ENCODE measurements at places on chromosomes 5 and 9.

DNA sequence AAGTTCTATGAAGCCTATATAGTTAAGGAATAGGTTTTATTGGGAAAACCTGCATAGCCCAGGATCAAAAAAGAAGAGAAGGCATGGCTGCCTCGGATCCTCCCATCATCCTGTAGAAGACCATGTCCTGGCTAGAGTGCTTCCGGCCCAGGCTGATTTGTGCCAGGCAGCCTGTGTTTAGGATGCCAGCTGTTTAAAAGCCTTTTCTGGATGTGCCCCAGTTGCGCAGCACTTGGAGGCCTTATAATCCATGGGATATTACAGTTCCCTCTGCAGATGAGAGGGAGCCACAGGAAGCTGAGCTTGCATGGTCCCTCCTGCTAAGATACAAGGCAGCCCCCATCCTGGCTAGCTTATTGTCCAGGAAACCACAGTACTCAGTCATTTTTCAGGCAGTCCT, 97.9 kb downstream of the CHSY3 start:
- DNase-seq: no peak

DNA sequence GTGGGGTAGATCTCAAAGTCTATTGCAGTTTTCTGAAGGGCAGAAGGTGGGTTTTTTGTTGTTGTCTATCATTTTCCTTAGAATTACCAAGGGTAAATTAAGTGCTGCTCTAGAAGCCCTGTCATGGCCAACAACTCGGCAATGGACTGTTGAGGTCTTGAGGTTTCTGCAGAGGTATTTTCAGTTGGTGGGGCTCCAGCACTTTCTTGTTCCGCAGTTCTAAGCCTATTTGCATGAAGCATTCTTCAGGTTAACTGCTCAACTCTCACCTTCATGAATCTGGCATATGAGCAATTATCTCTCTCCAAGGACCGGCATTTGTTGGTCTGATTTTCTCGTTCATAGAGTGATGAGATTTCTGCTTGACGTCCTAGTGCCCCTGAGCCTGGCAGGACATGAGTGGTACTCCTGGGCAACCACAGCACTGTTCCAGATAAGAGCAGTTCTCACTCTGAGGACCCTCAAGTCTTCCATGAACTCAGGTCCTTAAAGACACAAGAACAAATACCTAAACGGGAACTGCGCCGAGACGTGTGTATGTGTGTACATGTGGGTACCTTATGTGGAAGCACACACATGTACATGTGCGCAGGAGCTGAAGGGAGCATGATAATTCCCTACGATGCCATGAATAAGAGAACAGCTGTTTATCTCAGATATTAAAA, 544.5 kb downstream of the CSNK1G3 start:
- no peak for DNase-seq

- DNase-seq: no peak
Measured at GRCh38 chr9:137251194-137251461, at the start of gene STPG3. STPG3 (plus strand) TSS chr9:137251286; CDS start chr9:137251287, 1 bp downstream.

GRCh38 chr9:83067579-83067978, 4.6 kb upstream of the RASEF start:
- DNase-seq: no peak

DNA sequence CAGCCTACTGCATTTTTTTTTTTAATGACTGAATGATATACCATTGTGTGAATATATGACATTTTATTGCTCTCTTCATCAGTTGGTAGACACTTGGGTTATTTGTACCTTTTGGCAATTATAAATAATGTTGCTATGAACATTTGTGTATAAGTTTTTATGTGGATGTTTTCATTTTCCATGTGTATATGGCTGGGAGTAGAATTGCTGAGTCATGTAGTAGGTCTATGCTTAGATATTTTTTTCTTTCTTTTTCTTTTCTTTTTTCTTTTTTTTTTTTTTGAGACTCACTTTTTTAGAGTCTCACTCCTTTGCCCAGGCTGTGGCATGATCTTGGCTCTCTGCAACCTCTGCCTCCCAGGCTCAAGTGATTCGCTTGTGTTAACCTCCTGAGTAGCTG, 32.9 kb upstream of the FAM120AOS start:
- no peak for DNase-seq

DNA sequence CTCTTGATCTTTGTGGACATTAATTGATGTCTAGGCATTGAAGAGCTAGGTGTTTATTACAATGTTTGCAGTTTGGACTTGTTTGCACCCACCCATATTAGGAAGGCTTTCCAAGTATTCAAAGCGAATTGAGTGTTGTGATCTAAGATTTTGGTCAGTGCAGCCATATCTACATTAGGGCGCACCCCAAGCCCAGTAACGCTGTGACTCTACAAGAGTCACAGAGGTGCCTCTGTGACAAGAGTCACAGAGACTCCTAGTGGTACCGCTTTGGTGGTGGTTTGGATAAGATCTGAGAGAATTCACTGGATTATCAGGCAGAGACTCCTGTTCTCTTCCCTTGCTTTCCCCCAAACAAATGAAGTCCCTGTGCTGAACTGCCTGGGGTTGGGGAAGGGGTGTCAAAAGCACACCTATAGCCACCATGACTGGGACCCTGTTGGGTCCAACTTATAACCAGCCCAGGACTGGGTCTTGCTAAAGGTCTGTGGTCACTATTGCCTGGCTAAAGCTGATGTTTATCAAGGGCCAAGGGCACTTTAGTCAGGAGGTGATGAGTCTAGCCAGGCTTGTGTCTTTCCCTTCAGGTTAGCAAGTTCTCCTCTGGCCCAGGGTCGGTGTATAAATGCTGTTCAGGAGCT, 114.1 kb upstream of the RIOK2 start:
- no peak for DNase-seq

DNA sequence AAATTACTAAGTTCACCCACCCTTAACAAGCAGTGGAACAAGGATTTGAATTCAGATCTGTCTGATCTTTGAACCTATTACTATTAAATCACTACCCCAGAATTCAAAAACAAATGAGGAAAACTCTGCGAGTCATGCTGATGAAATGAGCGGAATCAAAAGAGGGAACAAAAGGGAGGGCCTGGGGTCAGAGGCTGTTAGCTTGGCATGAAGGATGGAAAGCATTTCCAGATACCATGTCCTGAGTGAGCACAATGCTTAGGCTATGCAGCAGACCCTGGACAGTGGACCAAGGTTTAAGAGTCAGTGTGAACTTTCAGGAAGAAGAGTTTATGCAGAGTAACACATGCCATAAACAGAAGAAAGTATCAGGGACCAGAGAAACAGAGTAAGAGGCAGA, 30.5 kb downstream of the GRIA1 start:
- no peak for DNase-seq

- DNase-seq: no peak
Measured at GRCh38 chr5:134142806-134143205, 28.3 kb downstream of the TCF7 start.

- DNase-seq: no peak
Measured at GRCh38 chr9:136620441-136621018, 42.2 kb upstream of the EGFL7 start.

DNA sequence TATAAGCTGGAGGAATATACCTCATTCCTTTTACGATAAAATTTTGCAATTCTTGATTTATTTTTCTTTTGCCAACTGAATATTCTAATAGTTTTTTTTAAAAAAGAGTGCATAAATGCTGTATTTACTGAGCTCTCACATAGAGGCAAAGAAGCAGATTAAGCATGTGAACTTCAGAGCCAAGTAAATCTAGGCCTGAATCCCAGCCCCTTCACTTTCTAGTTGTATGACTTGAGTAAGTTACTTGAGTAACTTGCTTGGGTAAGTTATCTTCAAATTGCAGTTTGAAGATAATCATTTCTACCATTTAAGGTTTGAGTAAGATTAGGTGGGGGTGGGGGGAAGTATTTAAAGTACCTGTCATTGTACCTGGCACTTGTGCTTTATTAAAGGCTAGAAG, 21.8 kb downstream of the LURAP1L start:
- no peak for DNase-seq

DNA sequence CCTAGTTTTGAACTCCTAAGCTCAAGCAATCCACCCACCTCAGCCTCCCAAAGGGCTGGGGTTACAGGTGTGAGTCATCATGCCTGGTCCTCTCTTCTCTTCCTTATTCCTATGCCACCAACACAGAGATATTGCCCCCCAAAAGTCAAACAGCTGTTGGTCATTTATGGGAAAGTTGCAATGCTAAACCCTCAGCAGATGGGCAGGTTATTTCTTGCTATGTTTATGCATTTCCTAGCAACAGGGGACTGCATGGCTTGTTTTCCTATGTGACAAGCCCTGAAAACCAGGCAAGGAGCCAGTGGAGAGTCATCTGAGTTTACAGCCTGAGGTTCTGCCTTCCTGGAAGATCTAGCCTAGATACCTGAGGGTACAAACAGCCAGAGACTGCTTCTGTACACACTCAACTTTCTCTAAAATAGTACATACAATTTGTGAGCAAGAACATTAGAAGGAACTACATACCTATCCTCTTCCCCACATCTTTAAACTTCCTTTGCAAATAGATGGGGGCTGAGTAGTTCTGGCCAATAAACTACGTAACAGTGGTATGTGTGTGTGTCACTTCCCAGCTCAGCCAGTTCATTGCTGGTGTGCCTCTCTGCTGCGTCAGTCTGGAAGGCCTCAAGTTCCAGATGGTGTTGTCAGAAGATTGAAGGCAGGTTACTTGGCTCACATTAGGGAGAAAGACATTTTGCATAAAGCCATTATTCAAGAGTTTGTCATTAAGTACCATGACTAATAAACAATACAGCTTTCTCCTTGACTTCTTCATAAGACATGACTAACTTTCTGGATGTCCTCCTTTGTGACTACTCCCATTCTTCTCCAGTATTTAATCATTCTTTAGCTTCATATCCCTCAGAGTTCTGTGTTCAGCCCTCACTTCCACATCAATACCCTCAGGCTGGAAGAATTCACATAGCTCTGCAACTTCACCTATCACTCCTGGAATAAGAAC, 65.3 kb downstream of the CSNK1A1 start:
- peak; percentile 91 for DNase-seq

GRCh38 chr5:159817262-159818029, 98.8 kb upstream of the ADRA1B start:
- no peak for DNase-seq

DNA sequence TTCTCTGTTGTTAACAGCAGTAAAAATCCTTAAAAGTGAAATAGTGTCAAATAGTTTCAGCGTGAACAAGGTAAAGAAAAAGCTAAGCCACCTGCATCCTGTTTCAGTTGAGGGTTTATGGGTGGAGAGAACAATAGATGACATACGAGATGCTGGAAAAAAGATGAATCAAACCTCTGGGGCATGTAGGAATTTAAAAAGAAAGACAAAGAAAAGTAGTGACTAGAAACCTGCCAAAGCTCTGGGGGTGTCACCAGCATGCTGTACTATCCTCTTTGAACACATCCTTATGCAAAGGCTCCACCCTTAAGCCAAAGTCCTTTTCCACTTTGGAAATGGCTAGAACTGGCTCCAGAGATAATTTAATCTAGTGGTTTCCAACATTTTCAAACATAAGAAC, 22.2 kb downstream of the SCAI start:
- no peak for DNase-seq

DNA sequence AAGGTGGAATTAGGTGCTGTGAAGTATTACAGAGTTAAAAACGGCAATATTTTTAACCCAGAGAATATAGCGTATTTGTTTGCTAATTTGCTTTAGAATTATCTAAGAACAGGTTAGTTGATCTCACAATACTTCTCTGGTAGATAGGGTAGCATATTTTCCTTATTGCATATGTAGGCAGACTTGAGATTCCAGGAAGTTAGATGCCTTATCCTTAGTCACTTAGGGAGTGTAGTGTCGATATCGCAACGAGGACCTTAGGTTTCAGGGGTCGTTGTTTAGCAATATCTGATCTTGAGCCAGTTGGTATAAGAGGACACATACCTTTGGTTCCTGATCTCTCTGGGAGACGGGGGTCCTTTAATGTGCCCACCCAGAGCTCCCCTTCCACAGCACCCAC, 28.5 kb upstream of the IL6ST start:
- DNase-seq: no peak

- DNase-seq: peak; percentile 86
Measured at GRCh38 chr5:132437604-132438266, 52.8 kb downstream of the IRF1 start.

- no peak for DNase-seq
Measured at GRCh38 chr5:103255691-103256090, 2.9 kb upstream of the MACIR start.

GRCh38 chr5:56147106-56147505, 86.0 kb downstream of the ANKRD55 start:
- no peak for DNase-seq

DNA sequence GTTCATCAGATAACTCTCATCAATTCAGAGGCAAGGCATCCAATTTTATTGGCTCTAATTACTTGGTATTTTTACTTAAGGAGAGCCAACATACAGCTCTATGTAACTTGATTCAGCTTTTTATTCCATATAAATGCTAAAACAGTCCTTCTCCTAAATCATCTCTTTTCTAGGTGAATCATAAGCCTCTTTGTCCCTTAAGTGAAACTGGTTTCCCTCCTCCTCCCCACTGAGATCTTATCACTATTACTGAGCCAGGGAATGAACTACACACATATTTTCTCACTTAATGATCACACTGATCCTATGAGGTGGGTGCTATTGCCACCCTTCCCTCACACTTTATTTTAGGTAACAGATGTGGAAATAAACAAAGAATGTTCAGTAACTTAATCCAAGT, 1143.8 kb downstream of the MAT2B start:
- no peak for DNase-seq

DNA sequence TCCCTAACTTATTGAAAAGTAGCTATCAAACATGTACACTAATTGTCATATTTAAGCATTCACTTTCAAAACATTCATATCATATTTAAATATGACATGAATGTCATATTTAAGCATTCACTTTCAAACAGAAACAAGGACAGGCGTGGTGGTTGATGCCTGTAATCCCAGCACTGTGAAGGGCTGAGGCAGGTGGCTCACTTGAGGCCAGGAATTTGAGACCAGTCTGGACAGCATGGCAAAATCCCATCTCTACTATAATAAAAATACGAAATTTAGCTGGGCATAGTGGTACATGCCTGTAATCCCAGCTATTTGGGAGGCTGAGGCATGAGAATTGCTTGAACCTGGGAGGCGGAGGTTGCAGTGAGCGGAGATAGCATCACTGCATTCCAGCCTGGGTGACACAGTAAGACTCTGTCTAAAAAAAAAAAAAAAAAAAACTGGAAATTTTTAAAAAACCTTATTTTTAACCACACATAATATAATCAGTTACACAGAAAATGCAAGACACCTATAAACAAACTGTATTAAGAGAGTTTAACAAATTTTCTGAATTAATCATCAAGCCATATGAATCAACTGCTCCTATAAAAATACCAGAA, 88.1 kb downstream of the LPAR1 start:
- DNase-seq: no peak

DNA sequence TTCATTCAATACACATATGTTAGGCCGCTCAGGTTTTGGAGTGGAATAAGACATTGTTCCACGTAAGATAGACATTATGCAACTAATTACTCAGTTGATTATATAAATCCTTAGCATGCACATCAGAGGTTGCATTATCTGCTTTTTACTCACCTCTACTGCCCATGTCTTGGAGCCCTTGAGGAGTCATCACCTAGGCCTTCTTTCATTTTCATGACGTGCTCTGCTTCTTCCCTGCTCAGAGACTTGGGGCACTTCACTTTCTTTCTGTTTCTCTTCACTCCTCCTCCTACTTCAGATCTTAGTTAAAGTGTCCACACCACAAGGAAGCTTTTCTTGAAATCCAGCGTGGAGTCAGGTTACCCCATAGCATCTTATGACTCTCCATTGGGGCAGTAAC, 241.1 kb downstream of the TLR4 start:
- DNase-seq: no peak

Data from fibroblast of the conjunctiva (primary cell).